ENCODE measurements at places on chromosomes 16 and 17.

DNA sequence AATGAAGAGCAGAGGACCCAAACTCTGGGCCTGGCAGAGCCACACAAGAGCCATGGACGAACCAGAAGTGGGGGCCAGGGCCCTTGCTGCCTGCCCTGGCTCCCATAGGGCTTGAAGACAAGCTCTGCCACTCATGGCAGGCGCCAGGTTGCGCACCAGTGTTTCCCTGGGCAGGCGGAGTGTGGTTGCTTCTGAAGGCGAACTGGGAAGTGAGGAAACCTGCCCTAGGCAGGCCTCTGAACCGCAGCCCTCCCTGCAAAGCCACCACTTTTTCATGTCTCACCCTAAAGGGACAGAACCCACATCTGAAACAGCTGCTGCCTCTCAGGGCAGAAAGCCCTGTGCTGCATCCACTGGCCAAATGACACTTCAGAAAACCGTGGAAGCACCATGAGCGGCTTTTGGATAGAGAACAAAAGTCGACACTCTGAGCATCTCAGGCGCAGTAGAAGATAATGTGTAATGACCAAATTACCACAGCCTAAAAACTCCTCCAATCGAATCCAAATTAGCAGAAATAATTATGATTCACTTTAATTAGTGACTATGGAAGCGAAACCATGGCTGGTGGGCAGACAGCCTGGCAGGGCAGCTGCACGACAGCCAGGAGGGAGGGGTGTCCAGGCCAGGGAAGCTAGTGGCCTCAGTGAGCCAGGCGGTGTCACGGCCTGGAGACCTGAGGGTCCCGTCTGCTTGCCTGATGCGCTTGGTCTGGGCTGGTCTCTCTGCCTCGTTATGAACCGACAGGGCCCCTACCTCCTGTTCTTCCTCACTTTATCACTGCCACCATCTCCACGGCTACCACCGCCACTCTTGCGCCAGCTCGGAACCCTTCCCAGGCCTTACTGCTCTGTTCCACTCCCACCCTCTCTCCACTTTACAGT, 59.1 kb downstream of the PRMT7 start:
- no peak for DNase-seq

- no peak for DNase-seq
These were observed 679.3 kb upstream of the EEF2KMT start for GRCh38 chr16:5776876-5777275.

DNA sequence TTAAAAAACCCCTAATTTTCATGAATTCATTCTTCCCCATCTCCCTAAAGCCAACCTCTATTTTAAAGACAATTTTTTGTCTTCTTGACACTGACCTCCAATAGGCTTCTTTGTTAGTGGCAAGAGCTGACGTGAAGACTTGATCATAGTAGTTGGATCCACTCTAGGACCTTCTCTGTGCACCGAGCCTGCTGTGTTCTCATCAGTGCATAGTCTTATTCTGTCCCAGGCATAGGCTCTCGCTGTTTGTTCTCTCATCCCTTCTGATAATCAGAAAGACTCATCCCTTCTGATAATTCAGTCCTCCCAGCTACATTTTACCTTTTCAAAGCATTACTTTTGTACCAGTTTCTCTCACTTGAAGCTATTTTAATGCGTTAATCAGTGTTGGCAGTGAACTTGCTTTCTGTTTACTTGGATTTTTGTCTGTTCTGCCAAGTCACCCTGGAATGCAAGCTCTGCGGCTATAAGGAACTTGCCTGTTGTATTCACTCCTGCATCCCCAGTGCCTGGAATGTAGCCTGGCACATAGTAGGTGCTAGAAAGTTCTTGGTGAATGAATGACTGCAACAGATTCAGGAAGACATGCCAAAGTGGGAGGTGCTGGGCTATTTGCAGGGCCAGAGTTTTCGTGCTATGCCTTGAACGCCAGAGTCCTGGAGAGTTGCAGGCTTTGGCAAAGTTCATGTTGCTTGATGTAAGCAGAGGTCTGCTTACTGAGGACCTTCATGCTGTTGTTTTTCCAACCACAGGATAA, 147.6 kb upstream of the MPHOSPH6 start:
- no peak for DNase-seq

- no peak for DNase-seq
These were observed 297.9 kb upstream of the PSMD7 start for GRCh38 chr16:73998707-73999106.

DNA sequence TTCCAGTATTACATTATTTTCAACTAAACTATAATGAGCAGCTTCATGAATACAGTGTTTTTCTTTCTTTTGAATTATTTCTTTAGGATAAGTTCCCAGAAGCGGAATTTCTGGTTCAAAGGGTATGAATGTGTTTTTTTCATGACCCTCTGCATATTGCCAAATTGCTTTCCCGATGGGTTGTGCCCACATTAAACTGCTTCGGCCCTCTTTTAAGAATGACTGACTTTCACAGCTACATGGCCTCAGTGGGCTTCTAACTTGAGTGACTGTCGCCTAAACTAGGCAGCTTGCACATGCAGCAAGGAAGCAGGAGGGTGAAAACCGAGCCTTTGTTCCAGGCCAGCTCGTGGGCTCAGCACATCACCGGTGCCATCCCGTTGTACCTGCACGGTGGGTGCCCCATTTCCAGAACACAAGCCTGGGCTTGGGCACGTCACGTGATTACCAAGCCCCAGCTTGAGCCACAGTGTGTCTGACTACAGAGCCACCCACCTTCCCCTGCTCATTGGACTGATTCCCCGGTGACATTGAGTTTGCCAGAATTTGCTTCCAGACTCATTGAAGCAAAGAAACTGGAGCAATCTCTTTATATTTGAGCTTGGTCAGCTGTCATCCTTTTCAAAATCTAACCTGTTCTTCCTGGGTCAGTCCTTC, 112.8 kb downstream of the CLEC16A start:
- DNase-seq = no peak

- DNase-seq = no peak
These were observed 19.8 kb downstream of the CYB561 start for GRCh38 chr17:63426041-63426916.

DNA sequence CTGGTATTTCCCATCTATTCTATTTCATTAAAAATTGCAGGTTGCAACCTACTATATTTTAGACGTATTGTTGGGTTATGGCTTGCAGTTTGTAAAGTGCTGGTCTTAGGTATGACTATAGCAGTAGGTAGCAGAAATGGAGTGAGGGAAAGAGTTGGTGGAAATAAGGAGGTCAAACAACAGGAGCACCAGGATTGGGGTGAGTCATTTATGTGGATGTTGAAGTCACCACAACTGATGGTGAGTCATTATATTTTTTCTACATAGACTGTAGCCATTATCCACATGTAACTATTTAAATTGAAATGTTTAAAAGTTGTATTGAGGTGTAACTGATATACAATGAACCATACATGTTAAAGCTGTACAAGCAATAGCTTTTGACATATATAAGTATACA, 25.0 kb upstream of the HS3ST3A1 start:
- DNase-seq = no peak

DNA sequence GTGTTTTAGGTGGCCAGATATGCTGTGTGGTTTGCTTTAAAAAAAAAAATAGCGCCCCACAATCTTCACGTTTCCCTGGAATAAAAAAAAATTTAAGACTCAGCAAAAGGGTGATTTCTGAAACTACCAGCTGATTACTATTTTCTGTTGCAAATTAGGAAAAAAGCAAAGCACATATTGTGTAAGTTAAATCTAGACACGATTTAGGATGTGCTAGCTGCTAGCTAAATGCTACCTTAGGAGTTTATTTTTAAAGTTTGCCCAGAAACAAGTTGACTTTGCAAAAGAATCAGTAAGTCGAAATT, 944 bp upstream of the MARF1 start:
- no peak for DNase-seq

- DNase-seq = no peak
These were observed 24.4 kb downstream of the HS3ST4 start for GRCh38 chr16:25716186-25716585.

- no peak for DNase-seq
These were observed 2.8 kb downstream of the ETV4 start for GRCh38 chr17:43543300-43543699.

DNA sequence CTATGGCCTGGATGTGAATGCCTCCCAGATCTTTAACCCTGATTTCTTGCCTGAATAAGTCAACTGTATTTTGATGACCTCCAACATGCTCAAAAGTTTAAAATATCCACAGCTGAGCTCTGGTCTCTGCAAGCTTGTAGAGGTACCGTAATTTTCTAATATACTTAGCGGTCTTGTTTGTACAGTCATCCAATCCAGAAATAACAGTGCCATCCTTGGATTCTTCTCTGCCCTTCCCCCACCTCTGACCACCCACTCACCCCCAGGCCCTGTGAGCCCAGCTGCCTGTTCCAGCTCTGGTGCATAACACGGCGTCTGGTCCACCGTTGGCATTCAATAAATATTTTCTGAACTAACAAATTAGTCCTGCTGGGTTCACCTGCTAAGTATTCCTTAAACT, 113.1 kb downstream of the SDK2 start:
- no peak for DNase-seq

DNA sequence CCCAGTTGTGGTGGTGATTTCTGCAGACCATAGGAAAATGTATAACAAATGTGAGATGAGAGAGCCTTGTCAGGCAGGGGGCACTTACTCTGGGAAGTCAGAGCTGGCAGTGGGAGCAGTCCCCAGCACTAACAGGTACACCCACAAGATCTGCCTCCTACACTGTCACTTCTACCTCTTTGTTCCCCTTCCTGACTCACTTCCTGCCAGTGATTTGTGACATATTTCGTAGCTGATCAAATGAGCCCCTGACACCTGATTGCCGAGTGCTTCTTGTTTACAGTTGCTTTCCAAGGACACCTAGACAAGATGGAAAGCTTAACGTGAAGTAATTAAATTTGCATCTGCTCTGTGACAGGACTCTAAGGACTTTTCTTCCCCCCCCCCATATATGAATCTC, 40.5 kb downstream of the FTO start:
- DNase-seq = no peak

DNA sequence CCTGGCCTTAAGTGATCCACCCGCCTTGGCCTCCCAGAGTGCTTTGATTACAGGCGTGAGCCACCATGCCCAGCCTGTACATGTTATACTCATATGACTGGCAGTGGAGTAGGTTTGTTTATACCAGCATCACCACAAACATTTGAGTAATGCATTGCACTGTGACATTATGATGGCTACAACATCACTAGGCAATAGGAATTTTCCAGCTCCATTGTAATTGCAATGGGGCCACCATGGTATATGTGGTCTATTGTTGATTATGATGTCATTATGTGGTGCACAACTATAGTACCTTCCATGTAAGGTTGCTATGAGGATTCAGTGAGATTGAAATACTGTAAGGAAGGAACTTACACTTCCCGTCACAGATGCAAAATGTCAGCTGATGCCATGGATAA, 168.9 kb downstream of the COPRS start:
- DNase-seq = no peak

GRCh38 chr17:76397687-76398522, 13.5 kb downstream of the SPHK1 start:
- peak; percentile 59 for DNase-seq

GRCh38 chr17:31556969-31557645, 165.6 kb downstream of the RAB11FIP4 start:
- no peak for DNase-seq

DNA sequence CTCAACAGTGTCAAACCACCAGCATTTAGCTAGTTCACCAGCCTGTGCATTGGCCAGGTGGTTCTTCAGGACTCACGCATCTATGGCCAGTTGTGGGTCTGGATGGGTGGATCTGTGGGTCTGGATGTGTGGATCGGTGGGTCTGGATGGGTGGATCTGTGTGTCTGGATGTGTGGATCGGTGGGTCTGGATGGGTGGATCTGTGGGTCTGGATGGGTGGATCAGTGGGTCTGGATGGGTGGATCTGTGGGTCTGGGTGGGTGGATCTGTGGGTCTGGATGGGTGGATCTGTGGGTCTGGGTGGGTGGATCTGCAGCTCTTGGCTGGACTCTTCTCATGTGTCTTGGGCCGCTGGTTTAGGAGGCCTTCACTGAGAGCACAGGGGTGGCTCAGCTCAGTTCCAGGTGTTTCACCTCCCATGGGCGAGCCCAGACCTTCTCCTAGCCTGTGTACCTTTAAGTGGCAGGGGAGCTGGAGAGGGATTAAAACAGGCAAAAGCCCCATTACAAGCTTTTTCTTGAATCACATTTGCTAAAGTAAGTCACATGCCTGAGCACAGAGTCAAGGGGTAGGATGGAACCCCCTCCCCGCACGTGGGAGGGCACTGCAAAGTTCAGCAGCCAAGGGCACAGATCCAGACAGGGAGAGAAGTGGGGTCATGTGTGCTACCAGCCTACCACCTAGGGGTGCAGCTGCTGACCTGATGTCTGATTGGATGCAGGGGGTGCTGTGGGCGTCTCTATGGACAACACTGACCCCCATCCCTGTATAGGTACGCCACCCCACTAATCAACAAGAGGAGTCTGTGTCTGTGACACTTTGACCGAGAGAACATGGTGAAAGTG, 3.4 kb upstream of the NUBP1 start:
- DNase-seq = no peak

- DNase-seq = no peak
These were observed 17.1 kb downstream of the RAI1 start for GRCh38 chr17:17698371-17698770.

- DNase-seq = no peak
These were observed 31.5 kb downstream of the CDK5RAP3 start for GRCh38 chr17:48002266-48002915.

GRCh38 chr17:82887255-82888164, 47.7 kb upstream of the ZNF750 start:
- DNase-seq = no peak

GRCh38 chr16:19348578-19349315, 63.2 kb downstream of the CLEC19A start:
- DNase-seq = no peak

GRCh38 chr17:78576389-78577112, 645 bp downstream of the DNAH17 start:
- DNase-seq = no peak

- DNase-seq = no peak
These were observed 4.3 kb upstream of the ABAT start for GRCh38 chr16:8670014-8670560.

GRCh38 chr17:79389896-79390295, 221.0 kb downstream of the RBFOX3 start:
- no peak for DNase-seq

- no peak for DNase-seq
These were observed 14.2 kb upstream of the MPHOSPH6 start for GRCh38 chr16:82184213-82184612.

GRCh38 chr17:17216236-17216635, 10.1 kb upstream of the PLD6 start:
- no peak for DNase-seq

DNA sequence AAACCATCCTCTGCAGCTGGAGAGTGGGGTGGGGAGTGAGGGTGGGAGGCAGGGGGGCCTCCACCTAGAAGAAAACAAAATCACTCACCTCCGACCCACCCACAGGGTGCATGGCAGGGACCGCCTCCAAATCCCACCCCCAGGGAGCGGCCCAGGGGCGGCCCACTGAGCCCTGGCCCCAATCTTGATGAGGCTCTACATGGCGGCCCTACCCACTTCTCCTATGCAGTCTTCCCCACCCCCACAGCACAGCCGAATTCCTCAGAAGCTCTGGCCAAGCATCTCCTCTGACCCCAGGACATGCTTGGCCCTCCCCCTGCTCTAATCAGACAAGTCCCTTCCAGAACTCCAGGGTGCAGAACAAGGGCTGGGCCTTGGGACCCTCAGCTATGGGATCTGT, 18.2 kb upstream of the FASN start:
- no peak for DNase-seq

Measured in stimulated activated CD8-positive, alpha-beta memory T cell treated with anti-CD3 and anti-CD28 coated beads, Interleukin-4, amount 100 ng/mL, for 4 hours (primary cell).